ENCODE measurements at places on chromosomes 4 and X.

GRCh38 chr4:48008021-48008596 lies 8.4 kb downstream of the CNGA1 start:
- H3K27ac ChIP-seq: no peak overlapping the region
- H3K4me3 ChIP-seq: no peak overlapping the region
- H3K36me3 ChIP-seq: no peaks in the 10 kb centered on the region
- no peaks in the 10 kb centered on the region for H3K27me3 ChIP-seq

- no peaks in the 10 kb centered on the region for H3K36me3 ChIP-seq
- no peaks in the 10 kb centered on the region for H3K4me1 ChIP-seq
- no peak overlapping the region for H3K4me3 ChIP-seq
- H3K27ac ChIP-seq: peak overlapping the region; percentile 49
Measured at GRCh38 chrX:13397878-13398818, 78.3 kb upstream of the ATXN3L start.

- H3K4me3 ChIP-seq: peak overlapping the region; percentile 3
- no peaks in the 10 kb centered on the region for H3K4me1 ChIP-seq
- no peaks in the 10 kb centered on the region for H3K36me3 ChIP-seq
Measured at GRCh38 chr4:79498282-79498681, 90.3 kb upstream of the GK2 start.

GRCh38 chrX:133881893-133882292 lies 103.5 kb downstream of the GPC3 start:
- H3K4me3 ChIP-seq: no peak overlapping the region
- H3K36me3 ChIP-seq: no peaks in the 10 kb centered on the region
- H3K4me1 ChIP-seq: no peaks in the 10 kb centered on the region
- H3K27me3 ChIP-seq: no peaks in the 10 kb centered on the region
- H3K27ac ChIP-seq: no peak overlapping the region

DNA sequence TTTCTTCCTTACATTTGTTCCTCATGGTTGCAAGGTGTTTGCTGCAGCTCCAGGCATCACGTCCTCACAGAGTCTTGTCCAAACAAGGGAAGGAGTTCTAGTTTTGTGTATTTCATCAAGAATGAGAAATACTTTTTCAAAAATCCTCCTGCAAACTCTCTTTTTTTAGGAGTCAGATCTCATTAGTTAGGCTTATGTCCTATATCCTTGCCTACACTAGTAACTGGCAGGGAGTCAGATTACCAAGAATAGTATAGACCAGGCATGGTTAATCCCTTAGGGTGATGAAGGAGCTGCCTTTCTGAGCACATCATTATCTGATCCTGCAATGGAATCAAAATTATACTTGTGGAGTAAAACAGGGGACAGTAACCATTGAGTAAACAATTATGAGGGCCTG lies 160.4 kb downstream of the SHROOM3 start:
- no peaks in the 10 kb centered on the region for H3K27me3 ChIP-seq
- peaks cover 30% of the 10 kb centered on the region for H3K4me1 ChIP-seq
- no peak for DNase-seq
- H3K4me3 ChIP-seq: no peak overlapping the region
- H3K36me3 ChIP-seq: no peaks in the 10 kb centered on the region
- no peak overlapping the region for H3K27ac ChIP-seq

- peaks cover 19% of the 10 kb centered on the region for H3K4me1 ChIP-seq
- peak overlapping the region; percentile 4 for H3K27ac ChIP-seq
- H3K36me3 ChIP-seq: peaks cover 5% of the 10 kb centered on the region
- H3K27me3 ChIP-seq: no peaks in the 10 kb centered on the region
- H3K4me3 ChIP-seq: no peak overlapping the region
Measured at GRCh38 chr4:48388525-48389154, 47.3 kb downstream of the SLAIN2 start.

- DNase-seq: no peak
- no peaks in the 10 kb centered on the region for H3K4me1 ChIP-seq
- no peak overlapping the region for H3K27ac ChIP-seq
- no peaks in the 10 kb centered on the region for H3K36me3 ChIP-seq
Measured at GRCh38 chr4:26062215-26062614, 148.2 kb downstream of the SMIM20 start.

Measured in heart left ventricle (tissue), 16 donors.